ENCODE measurements at places on chromosomes 1 and 21.

GRCh38 chr1:85991261-85991660, 165.3 kb downstream of the COL24A1 start:
- no peak for DNase-seq

DNA sequence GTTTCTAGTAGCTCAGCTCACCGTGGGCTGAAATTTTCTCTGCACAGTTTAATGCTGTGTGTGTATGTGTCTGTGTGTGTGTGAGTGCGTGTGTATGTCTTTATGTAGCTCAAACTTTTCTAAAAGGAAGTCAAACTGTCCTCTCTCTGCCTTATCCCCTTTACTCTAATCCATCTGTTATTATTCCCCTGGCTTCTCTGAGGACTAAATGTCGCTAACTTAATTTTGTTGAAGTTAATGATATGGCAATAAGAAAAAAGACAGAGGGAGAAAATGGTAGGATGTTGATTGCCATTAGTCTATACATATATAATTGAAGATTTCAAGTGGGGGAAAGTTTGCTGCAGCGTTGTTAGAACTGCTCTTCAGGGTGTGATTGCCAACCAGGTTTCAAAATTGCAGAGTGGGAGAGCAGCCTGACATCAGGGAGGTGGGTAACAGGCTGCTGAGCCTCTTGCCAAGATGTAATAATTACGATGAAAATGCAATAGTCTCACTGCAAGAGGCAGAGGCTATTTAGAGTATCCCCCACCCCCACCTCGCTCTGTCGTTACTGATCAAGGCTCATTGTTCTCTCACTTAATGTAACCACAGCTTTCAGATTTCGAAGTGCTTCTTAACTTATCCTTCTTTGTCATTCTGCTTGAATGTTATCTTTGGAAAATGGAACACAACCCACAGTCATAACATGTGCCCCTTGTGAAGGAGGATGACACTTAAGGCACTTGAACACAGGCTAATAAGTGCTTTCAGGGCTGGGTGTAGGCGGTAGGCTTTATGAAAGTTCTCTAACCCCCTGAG, 559.0 kb upstream of the PLXNA2 start:
- no peak for DNase-seq

- peak; percentile 48 for DNase-seq
Observed at GRCh38 chr1:1943834-1944570, 24.9 kb upstream of the TMEM52 start.

- no peak for DNase-seq
Observed at GRCh38 chr21:15077529-15078145, 12.8 kb upstream of the NRIP1 start.

DNA sequence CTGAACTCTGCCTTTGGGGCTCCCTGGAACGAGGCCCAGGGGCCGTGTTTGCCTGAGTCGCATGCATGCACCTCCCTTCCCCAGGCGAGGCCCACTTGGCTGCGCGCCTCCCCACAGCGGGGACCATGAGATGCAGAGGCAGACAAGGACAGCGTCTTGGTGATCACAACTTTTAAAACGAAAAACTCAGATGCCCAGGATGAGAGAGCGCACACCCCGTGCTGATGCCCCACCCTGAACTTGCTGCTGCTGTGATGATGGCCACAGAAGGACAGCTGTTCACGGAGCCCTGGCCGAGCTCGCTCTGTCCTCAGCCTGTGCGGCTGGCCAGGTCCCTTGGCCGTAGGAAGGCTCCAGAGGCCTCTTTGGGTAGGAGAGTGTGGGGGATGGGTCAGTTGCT, 11.4 kb upstream of the PRMT2 start:
- no peak for DNase-seq

- DNase-seq, result no peak
Observed at GRCh38 chr1:104531990-104532389, 782.3 kb downstream of the AMY1C start.

DNA sequence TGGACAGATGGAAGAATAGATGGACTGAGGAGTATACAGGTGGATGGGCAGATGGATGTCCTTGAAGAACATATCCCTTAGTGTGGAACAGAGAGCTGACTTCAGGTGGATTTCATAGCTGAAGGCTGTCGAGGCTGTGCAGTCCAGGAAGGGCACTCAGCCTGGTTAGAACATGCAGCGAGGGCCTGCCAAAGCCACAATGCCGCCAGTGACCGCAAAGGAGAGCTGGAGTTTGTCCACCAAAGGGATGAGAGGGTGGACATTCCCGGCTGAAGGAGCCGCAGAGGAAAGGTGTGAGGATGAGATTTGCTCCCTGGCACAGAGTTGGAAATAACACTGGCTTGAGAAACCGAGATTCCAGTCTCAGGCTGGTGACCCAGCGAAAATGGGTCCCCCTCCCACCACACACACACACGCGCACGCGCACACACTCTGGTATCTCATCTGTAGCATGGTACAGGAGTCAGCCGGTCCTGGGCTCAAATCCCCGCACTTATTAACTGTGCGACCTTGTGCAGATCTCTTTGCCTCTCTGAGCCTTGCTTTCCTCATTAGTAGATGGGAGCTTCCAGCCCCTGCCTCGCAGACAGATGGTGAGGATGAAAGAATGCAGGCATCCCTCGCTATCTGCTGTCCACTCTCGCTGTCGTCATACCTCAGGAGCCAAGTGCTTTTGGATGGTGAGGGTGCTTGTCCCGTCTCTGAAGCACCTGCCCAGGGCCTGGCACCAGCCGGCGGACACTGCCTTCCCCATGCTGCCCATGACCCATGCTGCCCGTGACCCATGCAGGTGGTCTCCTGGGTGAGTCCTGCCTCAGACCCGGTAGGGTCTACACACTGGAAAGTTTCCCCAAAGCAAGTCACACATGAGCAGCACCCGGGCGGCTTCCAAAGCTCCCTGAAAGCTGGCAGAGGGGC, 26.8 kb upstream of the EFHD2 start:
- DNase-seq, result no peak

DNA sequence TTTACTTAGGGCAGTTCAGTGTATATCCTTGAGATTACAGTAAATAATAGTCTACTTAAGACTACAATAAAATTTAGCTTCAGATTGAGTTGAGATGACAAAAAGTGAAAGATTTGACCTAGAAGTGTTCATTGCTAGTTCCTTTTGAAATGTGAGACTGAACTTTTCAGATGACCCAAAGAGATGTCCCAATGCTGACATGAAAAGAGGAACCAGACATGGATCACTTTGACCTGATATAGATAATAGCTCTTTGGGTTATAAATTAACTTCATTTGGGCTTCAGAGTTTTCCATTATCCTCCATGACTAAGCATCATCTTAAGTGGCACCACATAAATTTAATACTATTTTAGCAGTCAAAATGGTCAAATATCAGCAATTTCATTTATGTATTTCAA, 25.7 kb upstream of the OR10J5 start:
- DNase-seq, result no peak

GRCh38 chr21:31545036-31545435, 114.5 kb upstream of the SOD1 start:
- no peak for DNase-seq

DNA sequence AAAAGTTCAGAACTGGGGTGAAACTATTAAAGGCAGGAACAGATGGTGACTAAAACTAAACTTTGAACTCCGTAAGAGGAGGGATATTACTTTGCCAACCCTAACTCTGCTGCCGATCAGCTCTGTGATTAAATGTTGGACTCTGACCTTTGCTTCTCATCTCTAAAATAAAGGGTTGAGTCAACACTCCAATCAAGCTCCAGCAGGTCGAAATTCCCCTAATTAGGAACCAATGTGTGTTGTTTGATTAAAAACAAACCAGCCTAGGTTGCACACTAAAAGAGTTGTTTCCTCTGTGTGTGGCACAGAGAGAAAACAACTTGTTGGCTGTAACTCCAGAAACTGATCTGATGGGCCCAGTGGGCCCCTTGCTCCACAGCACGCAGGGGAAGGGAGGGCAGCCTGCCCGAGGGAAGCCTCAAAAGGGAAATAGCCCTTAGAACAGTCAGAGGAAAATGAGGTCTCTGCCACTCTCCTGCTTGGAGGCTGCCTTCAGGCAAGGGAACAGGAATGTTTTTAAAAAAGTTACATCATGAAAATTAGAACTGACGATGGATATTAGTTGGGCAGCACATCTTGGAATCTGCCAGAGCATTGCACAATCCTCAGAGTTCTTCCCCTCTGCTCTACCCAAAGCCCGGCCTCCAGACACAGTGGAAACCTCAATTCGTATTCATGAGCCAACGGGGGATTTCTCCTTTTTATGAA, 69.3 kb downstream of the KCTD3 start:
- no peak for DNase-seq

DNA sequence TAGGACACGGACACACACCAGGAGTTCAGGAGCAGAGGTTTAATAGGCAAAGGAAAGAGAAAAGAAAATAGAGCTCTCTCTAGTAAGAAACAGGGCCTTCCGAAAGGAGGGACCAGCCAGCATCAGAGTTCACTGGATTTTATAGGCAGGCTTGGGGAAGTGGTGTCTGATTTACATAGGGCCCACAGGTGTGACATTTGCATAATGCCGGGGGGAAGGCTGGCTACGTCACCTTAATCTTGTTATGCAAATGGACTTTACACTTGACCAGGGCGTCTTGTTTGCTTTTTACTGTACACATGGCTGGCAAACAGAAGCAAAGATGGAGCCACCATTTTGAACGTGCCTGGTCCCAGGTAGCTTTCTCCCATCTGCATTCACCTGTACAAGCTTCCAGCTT, at the start of gene OR14A16:
OR14A16 (minus strand) TSS at position 97 of the 400 bp plus-strand sequence. CDS start 8,390 bp downstream, outside the sequence.
- no peak for DNase-seq

GRCh38 chr1:31436596-31437432, 23.8 kb downstream of the SERINC2 start:
- DNase-seq, result no peak

GRCh38 chr1:153545067-153546055, at the start of gene S100A4:
TSS of gene S100A4 (minus strand) at chr1:153545806. CDS start at chr1:153544794, 1,012 bp downstream.
- DNase-seq, result peak; percentile 85

- DNase-seq, result no peak
Observed at GRCh38 chr1:55547405-55547804, 332.2 kb upstream of the USP24 start.
